ENCODE measurements at places on chromosomes 13 and 19.
A peak's percentile ranks its signal among the peaks of the same experiment; 100 is the strongest.

DNA sequence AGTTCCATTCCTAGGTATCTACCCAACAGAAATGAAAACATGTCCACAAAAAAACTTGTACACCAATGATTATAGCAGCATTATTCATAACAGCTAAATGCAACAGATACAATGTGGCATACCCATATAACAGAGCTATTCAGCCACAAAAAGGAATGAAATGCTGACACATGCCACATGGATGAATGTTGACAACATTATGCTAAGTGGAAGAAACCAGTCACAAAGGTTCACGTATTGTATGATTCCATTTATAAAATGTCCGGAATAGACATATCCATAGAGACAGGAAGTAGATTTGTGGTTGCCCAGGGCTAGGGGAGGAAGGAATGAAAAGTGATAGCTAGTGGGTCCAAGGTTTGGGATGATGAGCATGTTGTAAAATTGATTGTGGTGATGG lies 10.8 kb downstream of the CRYL1 start:
- no peak for DNase-seq

DNA sequence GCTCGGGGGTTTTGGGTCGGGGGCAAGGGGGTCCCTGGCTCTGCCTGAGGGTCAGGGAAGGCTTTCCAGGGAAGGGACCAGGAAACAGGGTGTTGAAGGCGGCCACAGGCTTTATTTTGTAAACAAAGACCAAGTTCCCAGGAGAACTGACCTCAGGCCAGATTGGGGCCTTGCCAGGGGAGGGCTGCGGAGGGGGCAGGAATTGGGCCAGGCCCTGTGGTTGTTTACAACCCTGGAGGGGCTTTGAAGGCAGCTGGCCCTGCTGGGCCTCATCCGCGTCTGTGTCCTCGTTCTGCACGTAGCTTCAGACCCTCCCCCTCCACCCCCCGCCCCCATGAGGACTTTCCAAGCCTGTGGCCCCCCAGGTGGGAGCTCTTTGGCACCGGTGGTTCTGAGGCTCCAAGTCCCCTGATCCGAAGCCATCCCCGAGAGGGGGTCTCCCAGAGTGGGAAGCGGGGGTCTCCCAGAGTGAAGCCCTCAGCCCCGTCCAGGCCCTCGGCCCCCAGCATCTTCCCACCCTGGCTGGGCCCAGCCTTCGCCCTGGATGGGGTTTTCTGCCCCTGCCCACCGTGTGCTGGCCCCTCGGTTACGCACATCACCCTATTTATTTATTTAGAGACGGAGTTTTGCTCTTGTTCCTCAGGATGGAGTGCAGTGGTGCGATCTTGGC lies 13.5 kb upstream of the BSG start:
- no peak for DNase-seq

DNA sequence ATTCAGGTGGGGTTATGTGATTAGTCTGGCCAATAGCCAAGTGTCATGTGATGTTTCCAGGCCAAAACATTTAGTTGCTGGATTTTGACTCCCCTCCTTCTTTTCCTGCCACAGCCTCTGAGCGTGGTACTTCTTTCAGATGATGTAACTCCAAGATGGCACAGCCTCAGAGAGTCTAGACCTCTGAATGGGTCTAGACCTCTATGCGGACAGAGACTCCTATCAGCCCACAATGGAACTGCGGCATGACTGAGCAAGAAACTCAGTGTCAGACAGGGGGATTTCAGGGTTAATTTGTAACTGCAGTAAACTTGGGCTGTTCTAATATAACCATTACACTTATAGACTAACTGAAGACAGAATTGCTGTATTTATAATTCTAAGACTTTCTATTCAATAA lies 42.6 kb upstream of the ZDHHC20 start:
- DNase-seq, result no peak

- no peak for DNase-seq
Observed at GRCh38 chr13:84574851-84575250, 692.6 kb upstream of the SLITRK1 start.

DNA sequence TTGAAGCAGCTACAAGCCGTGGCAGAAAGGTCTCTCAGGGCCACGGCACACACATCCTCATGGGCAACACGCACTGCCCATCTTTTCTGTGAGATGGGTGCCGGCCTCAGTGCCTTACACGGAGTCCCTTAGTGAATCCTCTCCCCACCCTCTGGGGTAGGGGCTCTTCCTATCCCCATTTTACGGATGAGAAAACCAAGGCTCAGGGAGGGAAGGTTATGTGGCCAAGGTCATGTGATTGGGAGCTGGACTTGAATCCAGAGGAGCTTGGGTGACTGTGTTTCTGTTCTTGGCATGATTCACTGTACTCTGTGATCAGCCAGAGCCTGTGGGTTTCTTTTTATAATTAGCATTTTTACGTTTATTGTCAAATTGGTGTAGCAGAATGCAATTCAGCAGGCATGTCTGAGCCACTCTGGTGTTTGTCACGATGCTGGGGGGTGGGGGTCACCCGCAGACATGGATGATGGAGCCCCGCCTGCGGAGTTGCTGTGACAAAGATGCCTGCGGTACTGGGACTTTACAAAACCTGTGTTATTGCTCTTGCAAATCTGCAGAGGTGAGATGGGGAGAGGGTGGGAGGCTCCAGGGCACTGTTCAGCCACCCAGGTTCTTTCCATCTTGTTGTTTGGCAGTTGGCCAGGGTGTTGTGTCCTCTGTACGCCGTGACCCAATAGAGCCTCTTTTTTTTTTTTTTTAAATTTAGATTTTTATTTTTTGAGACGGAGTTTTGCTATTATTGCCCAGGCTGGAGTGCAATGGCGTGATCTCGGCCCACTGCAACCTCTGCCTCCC lies 4.5 kb downstream of the SCN1B start:
- DNase-seq, result no peak

- no peak for DNase-seq
Observed at GRCh38 chr19:16627928-16628182, 149 bp downstream of the MED26 start.

GRCh38 chr13:36026531-36026930 lies 104.7 kb downstream of the DCLK1 start:
- no peak for DNase-seq

GRCh38 chr13:114212158-114212495 lies 22.6 kb upstream of the CDC16 start:
- DNase-seq, result no peak

DNA sequence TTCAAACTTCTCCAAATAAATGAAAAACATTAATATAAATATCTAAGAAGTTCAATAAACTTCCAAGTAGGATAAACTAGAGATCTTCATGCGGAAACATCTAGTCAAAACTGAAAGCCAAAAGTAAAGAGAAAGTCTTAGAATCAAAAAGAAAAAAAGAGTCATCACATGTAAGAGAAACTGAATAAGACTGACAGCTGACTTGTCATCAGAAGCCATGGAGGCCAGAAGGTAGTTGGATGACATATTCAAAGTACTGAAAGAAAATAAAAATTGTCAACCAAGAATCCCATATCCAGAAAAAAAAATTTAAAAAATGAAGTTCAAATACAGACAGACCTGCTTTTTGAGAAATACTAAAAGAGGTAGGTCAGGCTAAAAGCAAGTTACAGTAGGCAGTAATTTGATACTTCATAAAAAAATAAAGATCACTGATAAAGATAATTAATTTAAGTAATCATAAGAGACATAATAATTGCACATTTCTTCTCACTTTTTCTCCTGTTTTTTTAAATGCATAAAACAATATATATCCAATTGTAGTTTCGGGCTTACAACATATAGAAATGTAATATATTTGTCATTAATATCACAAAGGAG lies 327.6 kb upstream of the PCDH9 start:
- DNase-seq, result no peak

GRCh38 chr13:95050800-95051615 lies 250.2 kb downstream of the ABCC4 start:
- peak; percentile 24 for DNase-seq

DNA sequence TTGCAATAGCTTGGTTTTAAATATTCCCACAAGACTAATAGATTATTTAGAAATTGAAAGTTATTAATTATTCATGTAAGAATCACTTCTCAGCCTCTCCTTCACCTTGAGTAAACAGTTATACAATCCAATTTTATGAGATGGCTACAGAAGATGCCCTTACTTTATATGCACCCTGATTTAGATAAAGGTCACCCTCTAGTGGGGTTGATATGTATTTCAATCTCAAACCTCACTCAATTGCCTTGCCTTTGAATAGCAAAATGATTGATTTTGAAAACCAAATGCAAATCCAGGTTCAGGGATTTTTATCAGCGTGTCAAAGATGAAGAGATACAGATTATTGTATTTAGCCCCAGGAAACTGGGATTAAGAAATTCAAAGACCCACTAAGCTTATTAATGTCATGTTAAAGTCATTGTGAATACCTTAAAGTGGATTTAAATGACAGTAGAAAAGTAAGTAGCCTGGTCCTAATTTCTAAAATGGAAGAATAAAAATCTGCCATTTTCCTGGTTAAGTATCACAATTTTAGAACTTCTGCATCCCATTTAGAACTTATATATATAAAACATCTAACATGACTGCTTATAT lies 305.1 kb downstream of the ITGBL1 start:
- DNase-seq, result no peak

- DNase-seq, result no peak
Observed at GRCh38 chr19:282501-282900, 8.7 kb downstream of the PLPP2 start.

DNA sequence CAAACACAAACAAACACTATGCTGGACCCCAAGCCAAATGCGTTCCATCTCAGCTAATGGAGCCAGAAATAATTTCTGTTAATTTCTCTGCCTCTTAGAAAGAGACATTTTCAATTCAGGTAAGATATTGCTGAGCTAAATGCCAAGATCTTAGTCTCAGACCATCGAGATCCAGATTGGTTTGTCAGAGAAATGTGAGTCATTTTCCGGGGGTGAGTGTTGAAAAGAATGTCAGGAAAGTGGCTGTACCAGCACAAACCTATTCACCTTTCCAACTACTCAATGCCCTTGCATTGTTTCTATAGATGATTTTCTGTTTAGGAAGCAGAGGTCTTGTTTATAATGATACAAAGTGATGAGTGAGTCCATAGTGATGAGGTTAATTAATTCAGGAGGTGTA lies 266.8 kb upstream of the TSHZ3 start:
- no peak for DNase-seq

DNA sequence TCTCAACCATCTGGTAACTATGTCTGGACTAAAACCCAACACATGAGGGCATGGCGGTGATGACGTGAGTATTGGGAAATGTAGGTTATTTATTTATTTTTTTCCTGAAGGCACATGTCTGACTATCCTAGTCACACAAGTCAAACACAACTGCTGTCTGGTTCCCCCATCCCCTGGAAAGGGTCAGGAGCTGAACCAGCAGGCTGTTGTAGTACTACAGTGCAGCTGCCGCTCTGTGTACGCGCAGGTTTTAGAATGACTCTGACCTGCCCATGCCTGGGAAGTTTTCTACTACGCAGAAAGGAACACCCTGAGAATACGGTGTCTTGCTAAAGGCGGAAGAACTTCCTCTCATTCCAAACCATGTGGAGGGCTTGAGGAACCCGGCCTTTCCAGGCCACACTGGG lies 1.2 kb downstream of the SLC7A1 start:
- DNase-seq, result peak; percentile 55

- DNase-seq, result no peak
Observed at GRCh38 chr19:16859626-16860025, 29.2 kb upstream of the F2RL3 start.

DNA sequence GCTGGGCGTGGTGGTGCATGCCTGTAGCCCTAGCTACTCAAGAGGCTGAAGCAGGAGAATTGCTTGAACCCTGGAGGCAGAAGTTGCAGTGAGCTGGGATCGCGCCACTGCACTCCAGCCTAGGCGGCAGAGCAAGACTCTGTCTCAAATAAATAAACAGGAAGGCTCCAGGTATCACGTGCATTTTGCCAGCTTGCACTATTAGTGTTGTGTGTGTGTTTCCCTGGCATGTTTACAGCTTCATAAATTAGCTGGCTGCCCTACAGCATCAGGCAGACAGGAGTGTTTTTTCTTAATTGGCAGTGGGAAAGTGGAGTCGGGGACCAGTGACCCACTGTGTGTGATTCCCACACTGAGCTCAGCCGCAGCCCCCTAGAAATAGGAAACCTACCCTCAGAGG lies 32.6 kb downstream of the SHISA2 start:
- no peak for DNase-seq

GRCh38 chr13:101576977-101577376 lies 124.5 kb downstream of the ITGBL1 start:
- DNase-seq, result no peak

GRCh38 chr19:10344780-10345179 lies 5.4 kb upstream of the ICAM3 start:
- no peak for DNase-seq

DNA sequence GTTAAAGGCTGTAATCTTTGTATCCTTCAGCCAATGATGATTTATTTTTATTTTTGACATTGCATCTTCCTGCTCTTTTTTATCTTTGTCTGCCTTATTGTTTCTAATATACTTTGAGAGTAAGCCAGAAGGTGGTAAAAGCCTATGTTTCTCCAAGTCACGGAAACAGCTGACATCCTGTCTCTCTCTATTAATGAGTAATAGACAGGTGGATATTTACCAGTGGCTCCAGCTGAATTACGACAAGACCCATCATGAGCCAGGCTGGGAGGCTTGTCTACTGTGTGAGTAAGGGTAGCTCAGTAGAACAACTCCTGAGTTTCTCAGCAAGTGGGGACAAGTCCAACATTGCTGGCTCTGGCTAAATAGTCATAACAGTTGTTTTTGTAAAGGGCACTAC lies 166.6 kb downstream of the NDFIP2 start:
- DNase-seq, result no peak

DNA sequence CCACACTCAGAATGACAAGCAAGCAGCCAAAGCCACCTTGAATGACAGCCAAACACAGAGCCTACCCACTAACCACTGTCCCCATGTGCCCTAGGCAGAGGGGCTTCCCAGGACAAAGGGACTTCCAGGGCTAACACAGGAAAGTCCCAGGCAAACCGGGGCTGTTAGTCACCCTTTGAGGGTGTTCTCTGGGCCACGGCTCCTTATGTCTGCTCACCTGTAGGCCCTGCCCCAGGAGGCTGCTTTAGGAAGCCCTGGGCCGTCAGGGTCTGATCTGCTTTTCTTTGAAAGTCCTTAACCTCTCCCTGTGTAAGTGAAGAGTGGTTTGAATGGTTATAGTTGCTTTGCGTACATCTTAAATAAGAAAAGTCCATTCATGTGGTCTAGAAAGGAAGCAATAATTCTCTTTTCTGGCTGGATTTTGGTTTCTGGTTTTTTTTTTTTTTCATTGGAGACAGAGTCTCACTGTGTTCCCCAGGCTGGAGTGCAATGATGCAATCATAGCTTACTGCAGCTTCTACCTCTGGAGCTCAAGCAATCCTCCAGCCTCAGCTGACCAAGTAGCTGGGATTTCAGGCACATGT lies 161.4 kb downstream of the EFNB2 start:
- DNase-seq, result peak; percentile 29

GRCh38 chr13:46181840-46182490 lies at the start of gene LCP1:
Gene LCP1, minus strand, starts transcription at chr13:46182177. Its CDS starts 22,515 bp downstream, at chr13:46159662.
- DNase-seq, result peak; percentile 84

- no peak for DNase-seq
Observed at GRCh38 chr13:68714292-68714691, 1393.3 kb upstream of the ATXN8OS start.

All from activated T-cell treated with anti-CD3 and anti-CD28 coated beads, Interleukin-2, amount 50 U/mL, for 72 hours (primary cell).